ENCODE measurements at places on chromosomes 4 and X. TPM values are rescaled to one million over a fixed set of nuclear protein-coding genes. Genes with fewer than 3 reads are reported as not detected.

- no peak overlapping the region for H3K27ac ChIP-seq
- no peaks in the 10 kb centered on the region for H3K27me3 ChIP-seq
- H3K4me3 ChIP-seq, result no peak overlapping the region
- no peaks in the 10 kb centered on the region for H3K4me1 ChIP-seq
- no peak for DNase-seq
- H3K36me3 ChIP-seq, result no peaks in the 10 kb centered on the region
Measured at GRCh38 chr4:137266511-137266910, 265.8 kb downstream of the PCDH18 start.

DNA sequence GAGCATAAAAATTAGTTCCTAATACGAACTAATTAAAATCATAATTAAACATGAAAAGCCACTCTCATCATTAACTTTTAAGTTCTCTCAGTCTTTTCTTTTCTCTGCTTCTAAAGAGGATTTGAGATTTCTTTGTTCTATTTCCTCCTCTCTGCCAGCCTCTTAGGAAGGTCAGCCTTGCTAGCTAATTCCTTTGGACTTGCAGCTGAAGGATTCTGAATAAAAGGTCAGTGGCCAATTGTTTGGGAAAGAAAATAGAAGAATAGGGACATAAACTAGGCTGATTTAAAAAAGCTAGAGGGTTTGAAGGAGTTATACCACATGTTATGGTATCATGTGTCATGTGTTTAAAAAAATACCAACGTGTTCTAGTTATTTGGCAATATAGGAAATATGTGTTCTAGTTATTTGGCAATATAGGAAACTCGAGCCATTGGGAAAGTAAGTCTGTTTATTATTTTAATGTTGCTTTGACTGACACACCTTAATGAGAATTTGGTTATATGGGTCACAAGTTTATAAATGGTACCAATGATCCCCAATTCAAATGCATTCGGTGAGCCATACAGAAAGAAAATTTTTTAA is 1668.7 kb upstream of the PCDH7 start:
- no peak for DNase-seq
- H3K27ac ChIP-seq, result no peak overlapping the region
- H3K4me3 ChIP-seq, result no peak overlapping the region

DNA sequence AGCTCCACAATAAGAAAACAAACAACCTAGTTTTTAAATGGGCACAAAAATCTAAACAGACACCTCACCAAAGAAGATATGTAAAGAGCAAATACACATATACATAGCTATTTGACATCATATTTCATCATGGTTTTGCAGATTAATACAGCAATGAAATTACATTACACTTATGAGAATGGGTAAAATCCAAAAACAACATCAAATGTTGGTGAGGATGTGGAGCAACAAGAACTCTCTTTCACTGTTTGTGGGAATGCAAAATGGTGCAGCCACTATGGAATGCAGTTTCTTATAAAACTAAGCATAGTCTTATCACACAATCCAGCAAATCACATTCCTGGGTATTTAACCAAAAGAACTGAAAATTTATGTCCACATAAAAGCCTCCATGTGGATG is 25.0 kb downstream of the TLR6 start:
- DNase-seq, result no peak
- no peak overlapping the region for H3K27ac ChIP-seq

DNA sequence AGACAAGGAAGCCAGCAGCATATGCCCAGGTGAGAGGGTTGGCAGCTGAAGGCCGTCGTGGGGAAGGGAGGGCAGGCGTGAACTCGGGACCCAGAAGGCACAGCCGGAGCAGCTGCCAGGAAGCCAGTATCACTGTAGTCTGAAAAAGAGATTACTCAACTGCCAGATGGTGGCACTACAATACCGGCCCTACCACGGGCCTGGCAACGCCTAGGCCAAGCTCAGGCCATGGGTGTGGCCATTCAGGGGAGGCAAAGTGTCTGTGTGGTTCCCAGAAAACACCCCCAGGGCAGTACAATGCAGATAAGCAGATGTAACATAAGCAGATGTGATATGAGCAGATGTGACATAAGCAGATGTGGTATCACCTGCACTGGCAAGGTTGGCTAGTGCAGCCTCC is 236.0 kb downstream of the AFAP1 start:
- no peak overlapping the region for H3K27ac ChIP-seq
- H3K4me1 ChIP-seq, result peaks cover 14% of the 10 kb centered on the region
- DNase-seq, result no peak
- no peak overlapping the region for H3K4me3 ChIP-seq
- H3K36me3 ChIP-seq, result no peaks in the 10 kb centered on the region

- no peak overlapping the region for H3K4me3 ChIP-seq
- no peaks in the 10 kb centered on the region for H3K36me3 ChIP-seq
- no peak overlapping the region for H3K27ac ChIP-seq
- H3K27me3 ChIP-seq, result peaks cover 12% of the 10 kb centered on the region
Measured at GRCh38 chr4:74638689-74639088, 155.6 kb downstream of the BTC start.

GRCh38 chr4:19850909-19851308 is 400.8 kb upstream of the SLIT2 start:
- H3K27me3 ChIP-seq, result no peaks in the 10 kb centered on the region
- H3K4me1 ChIP-seq, result no peaks in the 10 kb centered on the region
- H3K4me3 ChIP-seq, result no peak overlapping the region
- DNase-seq, result no peak

The KLB gene
- not detected for total RNA-seq

Data from mesothelial cell of epicardium (in vitro differentiated cells).